ENCODE measurements at places on chromosomes 5 and 9.

- DNase-seq = no peak
These were observed 159.4 kb upstream of the FST start for GRCh38 chr5:53321073-53321472.

DNA sequence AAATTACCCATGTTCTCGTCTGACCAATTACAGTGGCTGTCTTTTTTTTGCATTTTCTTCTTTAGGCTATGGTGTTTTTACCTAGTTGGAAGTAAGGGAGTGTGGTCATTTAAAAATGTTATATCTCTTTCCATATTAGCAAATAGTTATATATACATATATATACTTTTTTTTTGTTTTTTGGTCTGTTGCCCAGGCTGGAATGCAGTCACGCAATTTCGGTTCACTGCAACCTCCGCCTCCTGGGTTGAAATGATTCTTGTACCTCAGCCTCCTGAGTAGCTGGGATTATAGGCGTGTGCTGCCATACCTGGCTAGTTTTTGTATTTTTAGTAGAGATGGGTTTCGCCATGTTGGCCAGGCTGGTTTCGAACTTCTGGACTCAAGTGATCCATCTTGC is 12.3 kb downstream of the MARCHF6 start:
- DNase-seq = no peak

DNA sequence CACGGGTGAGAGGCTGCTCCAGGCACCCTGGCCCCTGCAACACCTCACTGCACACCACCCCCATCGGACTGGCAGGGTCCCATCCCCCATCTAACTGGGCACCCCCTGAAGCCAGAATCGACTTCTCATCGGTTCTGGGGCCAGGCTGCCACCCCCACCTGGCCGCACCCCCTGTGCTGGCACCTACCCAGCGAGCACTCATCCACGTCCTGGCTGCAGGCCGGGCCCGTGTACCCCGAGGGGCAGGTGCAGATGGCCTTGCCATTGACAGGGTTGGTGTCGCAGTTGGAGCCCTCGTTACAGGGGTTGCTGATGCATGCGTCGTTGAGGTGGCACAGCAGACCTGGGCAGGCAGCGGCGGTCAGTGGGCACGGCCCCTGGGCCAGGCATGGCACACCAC is 27.9 kb downstream of the NOTCH1 start:
- no peak for DNase-seq

DNA sequence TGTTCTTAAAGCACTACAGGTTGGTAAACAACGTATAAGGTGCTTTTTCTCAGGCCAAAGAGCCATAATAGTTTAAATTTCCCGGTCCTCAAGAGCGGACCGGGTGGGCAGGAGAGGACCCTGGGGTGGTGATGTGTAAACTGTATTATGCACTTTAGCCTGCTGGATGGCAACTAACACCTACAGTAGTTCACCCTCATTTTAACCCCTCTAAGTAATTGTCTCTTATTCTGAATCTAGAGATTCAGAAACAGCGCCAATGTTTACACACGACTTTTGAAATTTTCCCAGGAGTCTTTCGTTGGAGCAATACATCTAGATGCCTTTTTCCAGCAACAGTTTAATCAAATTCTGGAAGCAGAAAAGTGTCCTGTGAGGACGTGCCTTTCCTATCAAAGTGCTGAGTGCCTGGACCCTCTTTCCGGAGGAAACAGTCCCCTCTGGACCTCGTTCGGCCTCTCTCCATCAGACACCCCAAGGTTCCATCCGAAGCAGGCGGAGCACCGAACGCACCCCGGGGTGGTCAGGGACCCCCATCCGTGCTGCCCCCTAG is 676 bp upstream of the OCLN start:
- no peak for DNase-seq

DNA sequence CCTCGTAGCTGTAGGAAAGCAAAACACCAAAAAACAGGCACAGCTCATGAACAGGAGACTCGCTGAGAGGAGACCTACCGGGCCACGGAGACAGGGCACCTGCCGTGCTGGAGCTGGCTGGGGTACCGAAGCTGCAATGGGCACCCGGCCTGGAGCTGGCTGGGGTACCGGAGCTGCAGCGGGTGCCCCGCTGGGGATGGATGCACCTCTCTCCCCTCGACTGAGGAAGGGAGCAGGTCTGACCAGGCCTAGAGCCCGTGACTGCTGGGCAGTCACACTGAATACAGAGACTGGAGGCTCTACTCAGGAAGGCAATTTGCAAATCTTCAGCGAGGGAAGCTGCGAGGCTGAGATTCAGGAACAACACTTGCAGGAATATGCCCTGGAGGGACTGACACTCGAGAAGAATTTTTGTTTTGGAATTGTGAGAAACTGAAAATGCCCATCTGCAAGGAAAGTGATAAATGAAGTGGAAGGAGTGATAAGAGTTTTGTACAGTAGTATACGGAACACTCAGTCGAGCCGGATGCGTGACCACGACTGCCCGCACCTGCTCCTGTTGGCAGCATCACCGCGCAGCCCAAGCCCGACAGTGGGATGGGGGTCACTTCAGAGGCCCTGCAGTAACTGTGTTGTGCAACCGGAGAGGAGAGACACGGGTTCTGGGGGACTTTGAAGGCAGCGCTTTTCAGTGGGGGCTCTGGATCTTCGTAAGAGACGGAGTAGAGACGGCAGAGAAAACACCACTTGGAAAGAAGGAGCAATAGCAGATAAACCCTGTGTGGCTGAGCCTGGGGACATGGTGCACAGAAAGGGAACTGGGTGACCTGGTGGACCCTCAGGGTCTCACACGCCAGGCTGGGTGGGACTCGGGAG is 27.9 kb upstream of the LPCAT1 start:
- DNase-seq = no peak

GRCh38 chr9:85246541-85246940 is 495.2 kb downstream of the AGTPBP1 start:
- no peak for DNase-seq

DNA sequence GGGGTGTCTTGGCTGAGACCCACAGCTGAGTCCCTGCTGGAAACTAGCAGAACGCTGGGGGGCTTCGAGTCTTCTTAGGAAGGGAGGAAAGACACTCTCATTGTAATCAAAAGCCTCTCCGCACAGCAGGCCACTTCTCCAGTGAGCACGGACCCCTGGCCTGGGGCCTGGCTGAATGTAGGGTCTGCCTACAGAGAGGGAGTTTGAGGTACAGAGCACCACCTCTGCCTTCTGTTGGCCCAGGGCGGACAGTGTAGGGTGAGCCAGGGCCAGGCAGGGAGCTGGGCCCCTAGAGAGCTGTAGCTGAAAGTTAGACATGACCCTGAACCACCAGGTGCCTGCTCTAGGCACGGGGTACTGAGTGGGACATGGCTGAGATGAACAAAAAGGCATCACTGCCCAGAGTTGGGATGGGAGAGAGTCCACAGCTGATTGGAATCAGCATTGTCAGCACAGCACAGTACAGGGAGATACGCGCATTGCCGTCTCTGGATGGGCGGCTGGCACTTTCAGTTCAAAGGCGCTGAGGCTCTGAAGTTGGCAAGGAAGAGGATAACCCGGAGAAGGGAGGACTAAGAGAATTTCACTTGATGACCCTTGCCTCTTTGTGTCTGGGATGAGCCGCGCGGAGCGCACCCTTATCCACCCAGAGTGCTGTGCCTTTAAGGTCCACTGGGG is 363 bp upstream of the SLC25A48 start:
- no peak for DNase-seq

DNA sequence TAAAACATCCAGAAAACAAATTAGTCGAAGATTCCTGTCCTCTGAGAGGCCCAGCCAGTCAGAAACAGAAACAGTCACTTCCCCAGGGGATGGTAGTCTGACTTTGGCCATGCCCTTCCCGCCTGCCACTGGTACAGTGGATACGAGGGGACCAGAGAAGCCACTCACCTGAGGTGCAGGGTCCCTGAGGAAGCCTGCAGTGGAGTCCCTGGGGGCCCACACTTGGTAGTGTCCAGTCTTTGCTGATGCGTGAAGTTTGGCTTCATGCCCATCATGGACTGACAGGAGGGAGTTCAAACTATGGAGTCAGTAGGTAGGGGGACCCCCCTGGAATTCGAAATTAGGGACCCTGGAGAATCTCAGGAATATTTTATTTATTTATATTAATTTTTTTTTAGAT is 147.5 kb downstream of the DAB2IP start:
- DNase-seq = no peak

DNA sequence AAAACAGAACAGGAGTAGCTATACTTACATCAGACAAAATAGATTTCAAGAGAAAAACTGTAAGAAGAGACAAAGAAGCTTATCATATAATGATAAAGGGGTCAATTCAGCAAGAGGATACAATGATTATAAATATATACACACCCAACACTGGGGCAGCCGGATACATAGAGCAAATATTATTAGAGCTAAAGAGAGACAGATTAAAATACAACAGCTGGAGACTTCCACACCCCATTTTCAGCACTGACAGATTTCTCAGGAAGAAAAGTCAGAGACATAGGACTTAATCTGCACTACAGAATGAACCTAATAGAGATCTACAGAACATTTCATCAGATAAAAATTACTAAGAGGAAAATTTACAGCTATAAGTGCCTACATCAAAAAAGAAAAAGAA is 35.7 kb downstream of the OXCT1 start:
- no peak for DNase-seq

DNA sequence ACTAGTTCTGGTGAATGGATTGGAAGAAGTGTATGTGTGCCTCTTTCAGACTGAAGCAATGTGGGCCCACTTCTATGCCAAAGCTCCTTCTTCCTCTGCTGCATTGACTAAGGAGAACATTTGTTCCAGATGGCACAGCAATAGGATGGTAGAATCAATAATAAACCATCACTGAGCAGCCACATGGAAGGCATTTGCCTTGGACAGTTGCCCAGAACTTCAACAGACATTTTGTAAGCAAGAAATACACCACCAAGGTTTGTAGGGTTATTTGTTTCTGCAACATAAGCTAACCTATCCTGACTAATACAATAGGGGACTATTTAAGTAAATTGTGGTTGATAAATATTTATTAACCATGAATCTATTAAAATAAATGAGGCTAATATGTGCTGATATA is 37.7 kb upstream of the CSNK1G3 start:
- no peak for DNase-seq

- DNase-seq = no peak
These were observed 29.3 kb downstream of the PCDH1 start for GRCh38 chr5:141848744-141849414.

- DNase-seq = no peak
These were observed 1.6 kb upstream of the ARRDC1 start for GRCh38 chr9:137603879-137604278.

All from hematopoietic multipotent progenitor cell treated with erythropoietin and hydrocortisone succinate and interleukin-3 and kit ligand, for 15 days (in vitro differentiated cells).